ENCODE measurements at places on chromosomes 12 and 14.

DNA sequence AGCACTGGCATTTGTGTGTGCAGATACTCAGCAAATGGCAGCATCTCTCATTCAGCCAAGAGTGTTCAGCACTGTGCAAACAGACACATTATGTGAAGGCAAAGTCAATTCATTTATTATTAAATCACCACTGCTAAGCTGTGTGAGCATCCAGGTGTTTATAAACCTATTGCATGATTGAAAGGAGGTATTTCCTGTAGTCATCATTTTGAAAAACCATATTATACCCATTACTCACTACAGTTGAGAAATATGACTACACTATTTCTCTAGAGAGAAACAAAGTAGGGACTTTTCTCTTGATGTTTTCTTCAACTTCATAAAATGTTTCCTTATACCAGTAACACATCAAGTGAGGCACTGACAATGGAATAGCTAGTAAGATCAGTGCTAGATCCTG is 13.7 kb downstream of the SPX start:
- no peak for DNase-seq

DNA sequence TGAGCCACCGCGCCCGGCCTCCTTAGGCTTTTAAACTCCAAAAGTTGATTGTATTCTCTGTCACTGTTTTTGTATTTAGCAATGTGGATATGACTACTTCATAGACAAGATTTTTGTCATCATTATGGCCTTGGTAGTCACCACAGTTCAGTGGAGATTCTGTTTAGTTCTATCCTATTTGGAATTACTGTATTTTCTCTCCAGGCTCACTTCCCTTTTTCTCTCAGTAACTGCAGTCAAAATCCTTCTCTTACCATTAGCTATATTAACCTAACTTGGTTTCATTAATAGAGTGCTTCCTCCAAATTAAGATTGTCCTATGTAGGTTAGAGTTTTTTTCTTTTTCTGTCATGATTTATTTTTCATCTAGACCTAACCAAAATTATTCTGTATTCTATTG is 283.9 kb downstream of the TMTC2 start:
- DNase-seq: no peak

GRCh38 chr14:102770147-102771123 is 6.8 kb upstream of the TRAF3 start:
- no peak for DNase-seq

- DNase-seq: no peak
Measured at GRCh38 chr14:69654116-69654515, 42.7 kb downstream of the SUSD6 start.

GRCh38 chr12:89529738-89530137 is 3.9 kb upstream of the POC1B start:
- DNase-seq: no peak

GRCh38 chr12:81332054-81332453 is 254.2 kb downstream of the ACSS3 start:
- DNase-seq: no peak

GRCh38 chr12:127284870-127285431 is 982.0 kb upstream of the TMEM132C start:
- DNase-seq: no peak

DNA sequence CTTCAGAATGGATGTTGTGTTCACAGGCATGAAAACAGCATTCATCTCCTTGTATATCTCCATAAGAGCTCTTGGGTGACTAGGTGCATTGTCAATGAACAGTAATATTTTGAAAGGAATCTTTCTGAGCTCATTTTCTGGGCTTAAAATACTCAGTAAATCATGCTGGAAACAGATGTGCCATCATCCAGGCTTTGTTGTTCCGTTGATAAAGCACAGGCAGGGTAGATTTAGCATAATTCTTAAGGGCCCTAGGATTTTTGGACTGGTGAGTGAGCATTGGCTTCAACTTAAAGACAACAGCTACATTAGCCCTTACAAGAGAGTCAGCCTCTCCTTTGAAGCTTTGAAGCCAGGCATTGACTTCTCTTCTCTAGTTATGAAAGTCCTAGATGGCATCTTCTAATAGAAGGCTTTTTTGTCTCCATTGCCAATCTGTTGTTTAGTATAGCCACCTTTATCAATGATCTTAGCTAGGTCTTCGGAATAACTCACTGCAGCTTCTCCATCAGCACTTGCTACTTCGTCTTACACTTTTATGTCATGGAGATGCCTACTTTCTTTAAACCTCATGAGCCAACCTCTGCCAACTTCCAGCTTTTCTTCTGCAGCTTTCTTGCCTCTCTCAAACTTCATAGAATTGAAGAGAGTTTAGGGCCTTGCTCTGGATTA is 79.6 kb upstream of the PSMA6 start:
- DNase-seq: no peak

- no peak for DNase-seq
Measured at GRCh38 chr14:71597955-71598660, 334.1 kb upstream of the RGS6 start.

DNA sequence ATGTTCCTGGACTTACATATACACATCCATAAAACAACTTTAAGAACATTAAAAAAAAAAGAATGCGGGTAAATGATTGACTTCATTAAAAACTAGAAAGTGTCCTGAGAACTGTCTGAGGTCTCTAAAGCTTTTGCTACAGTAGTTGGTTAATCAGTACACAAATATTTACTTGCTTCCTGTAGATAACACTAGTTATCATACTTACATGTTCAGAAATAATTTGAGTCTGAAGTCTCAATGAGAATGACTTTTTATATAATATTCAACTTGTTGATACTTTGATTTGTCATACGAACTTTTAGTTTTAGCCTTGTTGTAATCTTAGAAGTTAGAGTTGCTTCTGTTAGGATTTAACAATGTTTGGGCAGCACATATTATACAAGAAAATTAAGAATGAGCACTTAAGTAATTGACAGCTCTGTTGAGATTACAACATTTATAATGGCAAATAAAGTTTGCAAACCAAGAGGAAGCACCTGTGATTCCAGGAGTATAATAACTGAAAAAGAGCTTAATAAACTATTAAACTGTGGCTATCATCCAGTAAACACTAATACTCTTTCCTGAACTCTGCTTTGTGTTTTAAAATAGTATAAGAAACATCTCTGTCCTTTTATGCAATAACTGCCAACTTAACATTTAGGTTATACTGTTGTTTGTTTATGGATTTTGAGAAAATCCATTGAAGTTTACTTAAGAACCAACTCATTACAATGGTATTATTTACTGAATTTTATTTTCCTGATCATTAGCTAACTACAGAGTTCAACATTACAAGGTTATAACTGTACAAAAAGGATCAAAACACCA is 131.7 kb downstream of the MIPOL1 start:
- DNase-seq: no peak

Data from stimulated activated CD8-positive, alpha-beta memory T cell treated with anti-CD3 and anti-CD28 coated beads, Interleukin-4, amount 100 ng/mL, for 1 hour (primary cell).